Transverse colon (tissue), 4 donors: ENCODE measurements at places on chromosomes 2 and 18. TPM values are rescaled to one million over a fixed set of nuclear protein-coding genes. Genes with fewer than 3 reads are reported as not detected.

SLC9A4 gene
- not detected for total RNA-seq

NOSTRIN gene
- 51.2 TPM for total RNA-seq

MYL12A gene
- total RNA-seq: 349 TPM

CDK5R2 gene
- not detected for total RNA-seq

FAM124B gene
- 0.95 TPM for total RNA-seq

CFLAR gene
- 449 TPM for total RNA-seq

FKBP1B gene
- 9.4 TPM for total RNA-seq

RGPD8 gene
- total RNA-seq: 10.8 TPM

GPR75 gene
- 3.2 TPM for total RNA-seq

UGT1A3 gene
- total RNA-seq: not detected

AGPS gene
- total RNA-seq: 81.6 TPM

INPP5D gene
- 7.8 TPM for total RNA-seq

TGFA gene
- 19.8 TPM for total RNA-seq

GAREM2 gene
- 4.6 TPM for total RNA-seq

KCNE4 gene
- total RNA-seq: 0.79 TPM

GLI2 gene
- 15.1 TPM for total RNA-seq

MYL1 gene
- 0.64 TPM for total RNA-seq
